Stimulated activated CD4-positive, alpha-beta T cell treated with anti-CD3 and anti-CD28 coated beads, Interleukin-1b, Interleukin-23, amount 100 ng/mL, for 1 hour (primary cell): ENCODE measurements at places on chromosomes 2 and 18.

DNA sequence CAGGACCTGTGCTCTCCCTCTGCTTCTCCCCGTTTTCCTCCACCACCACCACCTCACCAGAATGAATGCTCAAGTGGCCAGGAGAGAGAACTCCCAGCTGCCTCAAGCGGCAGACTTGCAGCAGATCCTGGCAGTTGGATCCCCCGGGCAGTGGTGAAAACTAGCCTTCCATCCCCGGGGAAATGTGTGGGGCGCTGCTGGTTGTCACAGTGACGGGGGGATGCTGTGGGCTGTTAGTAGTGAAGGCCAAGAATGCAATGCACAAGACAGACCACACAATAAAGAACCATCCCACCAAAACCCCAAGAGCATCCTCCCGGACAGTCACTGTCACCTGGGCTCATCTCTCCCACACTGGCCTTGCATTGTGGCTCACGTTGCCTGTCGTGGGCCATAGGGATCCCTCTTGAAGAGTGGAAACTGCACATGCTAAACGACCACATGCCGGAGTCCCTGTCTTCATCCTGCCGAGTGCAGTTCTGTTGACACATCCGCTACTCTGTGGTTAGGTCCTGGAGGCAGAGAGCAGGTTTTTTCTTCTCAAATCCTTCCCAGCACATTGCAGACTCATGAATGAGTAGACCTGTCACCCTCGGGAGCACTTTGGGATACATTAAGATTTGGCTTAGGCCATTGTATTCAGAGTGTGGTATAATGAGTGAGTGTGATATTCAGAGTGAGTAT lies 13.5 kb downstream of the SPATA3 start:
- no peak for DNase-seq

DNA sequence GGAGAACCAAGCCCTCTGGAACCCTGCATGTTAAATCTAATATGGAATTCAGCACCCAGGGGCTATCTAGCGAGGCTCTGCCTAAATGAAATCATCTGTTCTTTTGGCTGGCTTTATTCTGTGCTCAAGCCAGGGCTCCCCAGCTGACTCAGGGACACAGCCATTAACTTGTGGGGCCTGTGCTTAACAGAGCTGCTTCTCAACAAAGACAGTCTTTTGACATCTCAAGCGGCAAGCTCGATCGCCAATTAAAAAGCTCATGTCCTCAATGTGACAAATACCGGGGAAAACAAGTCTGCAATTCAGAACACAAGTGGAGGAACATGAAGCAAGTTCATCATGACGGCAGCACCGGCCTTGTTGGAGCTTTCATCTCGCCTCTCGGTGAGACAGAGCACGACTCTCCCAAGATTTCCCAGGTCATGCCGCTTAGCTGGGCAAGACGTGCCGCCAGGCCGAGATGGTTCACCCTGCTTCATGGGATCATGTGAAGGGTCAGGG lies 64.9 kb downstream of the KLHL29 start:
- no peak for DNase-seq

DNA sequence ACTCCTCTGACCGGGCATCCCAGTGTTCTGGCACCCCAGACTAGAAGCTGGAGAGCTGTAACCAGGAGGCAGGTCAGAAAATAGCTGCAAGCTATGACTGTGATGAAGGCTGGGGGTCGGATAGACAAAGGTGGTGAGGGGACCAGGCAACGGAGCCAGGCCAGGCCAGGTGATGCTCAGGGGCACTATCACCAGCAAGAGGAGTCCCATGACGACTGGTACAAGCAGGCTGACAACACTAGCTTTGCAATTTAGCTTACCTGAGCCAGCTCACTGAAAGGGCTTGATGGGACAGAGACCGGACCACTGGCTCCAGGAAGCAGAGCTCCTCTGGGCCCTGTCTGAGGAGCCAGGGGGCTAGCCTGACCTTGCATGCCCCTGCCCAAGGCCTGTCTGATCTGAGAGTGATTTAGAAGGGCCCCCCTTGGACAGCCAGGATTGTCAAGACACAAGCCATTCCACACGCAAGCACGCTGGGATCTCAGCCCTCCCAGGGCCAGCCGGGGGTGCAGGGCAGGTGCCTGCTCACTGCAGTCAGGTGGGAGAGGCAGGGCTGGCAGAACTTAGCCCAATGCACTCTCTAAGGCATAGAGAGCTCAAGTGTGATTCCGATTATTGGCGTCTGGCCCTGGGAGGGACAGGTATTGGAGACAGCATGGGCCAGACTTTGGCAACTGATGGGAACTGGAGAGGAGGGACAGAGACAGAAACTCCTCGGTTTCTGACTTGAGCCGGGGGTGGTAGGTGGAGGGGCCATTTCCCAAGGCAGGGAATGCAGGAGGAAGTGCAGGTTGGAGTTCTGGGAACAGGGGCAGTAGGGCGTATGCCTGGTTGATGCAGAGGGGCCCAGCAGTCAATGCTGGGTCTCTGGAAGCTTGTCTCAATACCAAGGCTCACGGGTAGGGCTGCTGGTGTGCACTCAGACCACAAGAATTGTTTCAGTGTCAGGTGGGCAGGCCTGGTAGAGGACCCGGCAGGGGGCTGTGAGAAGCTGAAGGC lies 47.7 kb downstream of the MYO7B start:
- DNase-seq: no peak

GRCh38 chr18:67108894-67109293 lies 407.6 kb downstream of the DSEL start:
- no peak for DNase-seq

GRCh38 chr2:45011121-45011520 lies 1.9 kb upstream of the SIX2 start:
- DNase-seq: no peak

DNA sequence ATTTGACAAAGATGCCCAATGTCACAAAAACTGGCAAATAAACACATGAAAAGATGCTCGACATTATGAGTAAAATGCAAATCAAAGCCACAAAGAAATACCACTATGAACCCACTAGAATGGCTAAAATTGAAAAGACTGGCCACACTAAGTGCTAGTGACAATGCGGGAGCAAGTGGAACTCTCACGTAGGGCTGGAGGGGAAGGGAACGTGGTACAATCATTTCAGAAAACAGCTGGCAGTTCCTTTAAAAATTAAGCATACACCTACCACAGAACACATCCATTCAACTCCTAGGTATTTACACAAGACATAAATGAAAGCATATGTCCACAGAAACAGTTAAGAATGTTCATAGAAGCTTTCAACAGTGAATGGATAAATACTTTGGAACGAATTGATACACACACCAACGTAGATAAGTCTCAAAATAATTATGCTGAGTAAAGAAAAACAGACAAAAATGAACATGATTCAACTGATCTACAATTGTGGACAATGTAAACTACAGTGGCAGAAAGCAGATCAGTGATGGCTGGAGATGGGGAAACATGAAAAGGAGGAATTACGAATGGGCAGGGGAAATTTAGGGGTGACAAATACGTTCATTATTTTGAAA lies 71.7 kb downstream of the MYOM1 start:
- no peak for DNase-seq

GRCh38 chr2:61737841-61738240 lies 116.0 kb downstream of the FAM161A start:
- DNase-seq: no peak

GRCh38 chr2:200193331-200193730 lies 113.2 kb upstream of the SPATS2L start:
- DNase-seq: no peak

DNA sequence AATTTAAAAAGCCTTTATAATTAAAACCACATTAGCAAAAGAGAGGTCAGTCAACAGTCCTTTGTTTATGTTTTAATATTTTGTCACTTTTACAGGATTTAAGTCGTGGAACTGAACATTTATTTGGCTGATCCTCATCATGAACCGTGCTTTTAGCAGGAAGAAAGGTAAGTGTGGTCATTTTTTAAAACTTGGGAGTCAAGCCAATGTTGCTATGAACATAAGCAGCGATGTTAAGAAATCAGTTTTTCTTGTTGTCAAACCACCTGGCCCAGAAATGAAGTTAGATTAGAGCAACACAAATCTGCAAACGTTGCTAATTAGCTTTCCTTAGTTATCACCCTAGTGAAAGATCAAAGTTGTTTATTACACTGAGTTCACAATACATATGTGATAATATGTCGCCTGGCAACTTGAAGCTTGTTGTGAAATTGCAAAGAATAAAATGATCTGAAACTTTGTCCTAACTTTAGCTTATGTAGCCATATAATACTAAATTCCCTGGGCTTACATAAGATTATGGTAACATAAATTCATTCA lies 186.0 kb downstream of the GULP1 start:
- DNase-seq: no peak

GRCh38 chr2:170218931-170219330 lies 41.0 kb downstream of the MYO3B start:
- DNase-seq: no peak

DNA sequence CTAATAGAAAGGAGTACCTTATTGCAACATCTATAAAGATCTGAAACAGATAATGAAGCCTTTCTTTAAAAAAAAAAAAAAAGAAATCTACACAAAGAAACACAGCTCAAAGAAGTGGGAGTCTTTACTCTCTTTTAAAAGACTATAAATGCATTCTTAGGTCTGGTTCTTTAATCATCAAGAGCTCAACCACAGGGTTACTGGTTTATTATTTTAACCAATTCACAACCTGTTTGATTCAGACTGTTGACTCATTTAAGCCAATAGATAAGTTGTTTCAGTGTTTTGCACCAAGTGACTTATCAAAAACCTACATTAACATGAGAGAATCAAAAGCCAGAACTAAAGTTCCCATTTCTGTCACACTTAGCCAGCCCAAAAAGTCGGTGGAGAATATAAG lies 93.1 kb downstream of the TCF4 start:
- no peak for DNase-seq

GRCh38 chr18:79571211-79572092 lies 108.2 kb upstream of the CTDP1 start:
- no peak for DNase-seq

DNA sequence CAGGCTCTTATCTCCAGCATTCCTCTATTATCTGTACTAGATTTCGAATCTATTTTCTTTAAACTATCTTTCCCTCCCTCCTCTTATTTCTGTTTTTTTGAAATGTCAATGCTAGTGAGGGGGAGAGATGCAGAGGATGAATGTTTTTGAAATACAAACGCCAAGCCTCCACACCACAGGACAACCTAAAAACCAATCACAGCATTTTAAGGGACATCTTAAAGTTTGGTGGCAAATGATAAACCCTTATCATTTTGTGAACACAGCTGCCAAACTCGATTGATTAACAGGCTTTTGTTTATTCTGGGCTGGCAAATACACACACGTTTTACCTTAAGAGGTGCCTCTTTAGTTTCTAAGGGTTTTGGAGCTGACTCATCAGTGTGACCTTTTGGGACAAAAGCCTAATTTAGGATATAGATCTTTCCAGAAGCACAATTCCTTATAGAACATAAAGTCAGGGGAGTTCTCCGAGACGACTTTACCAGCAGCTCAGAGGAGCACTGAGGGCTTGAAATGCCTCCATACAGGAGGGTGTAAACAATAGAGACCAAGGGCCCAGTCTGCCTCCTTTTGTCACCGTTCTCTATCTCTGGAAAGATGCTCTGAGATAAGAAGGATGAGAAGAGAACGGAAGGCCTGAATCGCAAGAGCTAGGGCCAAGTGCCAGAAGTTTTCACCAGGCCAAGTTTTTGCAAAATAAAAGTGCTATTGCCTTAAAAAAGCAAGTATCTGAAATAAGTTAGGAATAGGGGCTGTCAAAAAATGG lies 4.2 kb upstream of the MEIS1 start:
- no peak for DNase-seq

DNA sequence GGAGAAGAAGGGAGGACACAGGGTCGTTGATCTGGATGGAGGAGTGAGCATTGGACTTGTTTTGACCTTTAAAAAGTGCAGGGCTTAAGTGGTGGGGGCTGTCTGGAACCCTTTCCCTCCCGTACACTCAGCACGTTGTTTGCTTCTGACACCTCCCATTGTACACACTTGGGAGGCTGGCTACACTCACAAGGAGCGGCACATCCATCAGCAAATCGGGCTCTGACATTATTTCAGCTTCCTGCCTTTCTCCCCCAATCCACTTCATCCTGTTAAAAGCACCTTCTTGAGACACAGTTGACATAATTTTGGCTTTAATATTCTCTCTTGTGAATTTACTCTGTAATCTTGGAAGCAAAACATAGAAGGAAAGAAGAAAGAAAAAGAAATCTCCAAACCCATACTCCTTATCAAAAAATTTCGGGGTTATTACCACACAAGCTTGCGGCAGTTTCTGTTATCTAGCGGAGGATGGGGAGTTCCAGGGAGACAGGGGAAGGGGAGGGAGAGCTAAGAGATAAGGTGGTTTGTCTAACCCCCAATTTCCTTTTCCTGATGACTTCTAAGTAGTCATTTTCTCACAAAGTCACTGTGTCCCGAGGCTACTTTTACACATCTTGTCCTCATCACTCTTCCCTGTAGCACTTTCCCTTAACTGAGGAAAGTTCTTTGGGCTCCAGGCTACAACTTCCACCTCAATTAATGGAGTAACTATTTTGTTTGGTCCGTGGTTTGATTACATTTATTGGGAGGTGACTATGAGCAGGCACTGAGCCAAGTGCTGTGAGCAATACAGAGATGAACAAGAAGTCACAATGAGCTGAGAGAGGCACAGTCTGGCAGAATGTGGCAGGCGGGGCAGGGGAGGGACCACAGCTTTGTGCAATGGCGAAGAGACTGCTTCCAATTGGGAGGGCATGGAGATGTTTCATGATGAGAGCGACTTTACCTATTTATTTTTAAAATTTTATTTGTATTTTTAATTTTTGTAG lies 240.1 kb upstream of the MEX3C start:
- no peak for DNase-seq

DNA sequence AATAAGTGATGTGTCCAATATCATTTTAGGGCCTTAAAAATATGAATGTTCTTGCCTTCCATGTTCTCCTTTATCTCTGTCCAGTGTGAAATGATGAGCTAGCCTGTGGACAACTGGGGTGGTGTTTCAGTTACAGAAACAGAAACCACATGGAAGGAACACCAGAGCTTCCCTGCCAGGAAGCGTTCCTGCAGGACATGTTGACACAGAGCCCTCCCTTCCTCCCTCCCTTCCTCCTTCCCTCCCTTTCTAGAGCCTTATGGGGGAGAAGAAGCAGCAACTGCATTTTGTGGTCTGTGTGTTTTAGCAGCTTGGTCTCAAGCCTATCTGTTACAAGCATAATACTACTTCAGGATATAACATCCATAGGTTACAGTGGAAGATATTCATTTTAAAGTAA lies 539.7 kb upstream of the NETO1 start:
- DNase-seq: no peak

- no peak for DNase-seq
These were observed 287.5 kb downstream of the TCF4 start for GRCh38 chr18:55300421-55300935.

- DNase-seq: no peak
These were observed 41.0 kb downstream of the EPB41L5 start for GRCh38 chr2:120053891-120054290.

DNA sequence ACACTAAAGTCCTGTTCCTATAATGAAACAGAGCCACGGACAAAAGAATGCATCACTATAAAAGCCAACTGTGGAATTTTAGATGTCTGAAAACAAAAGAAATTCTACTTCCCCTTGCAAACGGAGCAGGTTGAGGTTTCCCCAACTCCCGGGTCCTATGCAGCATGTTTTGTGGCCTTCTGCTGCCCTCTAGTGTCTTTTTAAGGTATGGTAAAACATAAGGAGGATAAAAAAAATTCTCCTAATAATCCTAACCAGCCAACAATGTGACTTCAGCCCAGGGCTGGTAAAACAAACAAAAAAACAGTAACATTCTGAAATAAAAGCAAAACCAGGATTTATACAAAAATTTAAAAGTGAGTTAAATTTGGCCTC lies 539.5 kb downstream of the NRXN1 start:
- no peak for DNase-seq
